Large intestine (tissue), 12 donors: ENCODE measurements at places on chromosomes 2 and 18. TPM values are rescaled to one million over a fixed set of nuclear protein-coding genes. Genes with fewer than 3 reads are reported as not detected.

DNA sequence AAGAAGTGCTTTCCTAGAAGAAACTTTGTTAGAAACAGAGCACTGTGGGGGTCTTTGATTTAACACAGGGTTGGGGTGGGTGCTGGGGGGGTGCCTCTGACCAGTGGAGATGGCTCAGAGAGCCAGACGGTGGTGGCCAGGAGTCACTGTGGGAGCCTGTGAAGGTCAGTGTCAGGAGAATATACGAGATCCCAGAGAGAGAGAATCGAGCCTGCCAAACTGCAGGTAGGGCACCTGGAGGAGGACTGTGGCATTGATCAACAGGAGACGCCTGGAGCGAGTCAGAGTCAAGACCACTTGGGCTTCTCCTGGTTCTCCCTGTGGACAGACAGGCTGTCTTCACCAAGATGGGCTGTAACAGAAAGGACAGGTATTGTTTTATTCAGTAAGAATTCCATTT lies 136.5 kb upstream of the TWIST2 start:
- no peak for DNase-seq

DNA sequence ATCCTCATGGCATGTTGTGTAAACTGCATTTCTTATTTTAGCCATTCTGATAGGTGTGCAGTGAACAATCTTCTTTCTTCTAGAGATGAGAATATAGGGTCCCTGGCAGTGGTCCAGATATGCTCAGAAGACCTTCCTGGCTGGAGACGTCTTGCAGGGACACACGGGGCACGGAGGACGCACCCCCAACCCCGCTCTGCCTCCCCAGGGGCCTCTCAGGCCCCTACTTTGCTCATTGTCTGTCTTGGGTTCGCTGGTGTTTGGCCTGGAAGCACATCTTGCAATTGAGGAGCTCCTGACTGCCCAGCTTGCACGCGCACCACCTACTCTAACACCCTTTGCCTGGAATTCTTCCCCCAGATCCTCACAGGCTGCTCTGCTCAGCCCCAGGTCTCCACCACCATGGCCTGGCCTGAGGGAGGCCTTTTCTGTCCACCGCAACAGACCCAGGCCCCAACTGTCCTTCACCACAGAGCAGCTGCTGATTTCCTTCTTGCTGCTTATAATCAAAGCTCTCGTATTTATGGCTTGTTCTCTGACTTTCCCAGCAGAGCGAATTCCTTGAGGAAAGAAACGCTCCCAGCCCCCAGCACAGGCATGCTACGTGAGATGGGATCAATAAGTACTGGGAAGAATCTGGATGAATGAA lies 295.9 kb upstream of the HDAC4 start:
- no peak for DNase-seq

GRCh38 chr2:187614756-187615155 lies 60.5 kb upstream of the TFPI start:
- DNase-seq, result no peak

- no peak for DNase-seq
These were observed 5.0 kb downstream of the RBKS start for GRCh38 chr2:27885234-27885633.

GRCh38 chr2:24745825-24746224 lies 47.4 kb downstream of the PTRHD1 start:
- no peak for DNase-seq

DNA sequence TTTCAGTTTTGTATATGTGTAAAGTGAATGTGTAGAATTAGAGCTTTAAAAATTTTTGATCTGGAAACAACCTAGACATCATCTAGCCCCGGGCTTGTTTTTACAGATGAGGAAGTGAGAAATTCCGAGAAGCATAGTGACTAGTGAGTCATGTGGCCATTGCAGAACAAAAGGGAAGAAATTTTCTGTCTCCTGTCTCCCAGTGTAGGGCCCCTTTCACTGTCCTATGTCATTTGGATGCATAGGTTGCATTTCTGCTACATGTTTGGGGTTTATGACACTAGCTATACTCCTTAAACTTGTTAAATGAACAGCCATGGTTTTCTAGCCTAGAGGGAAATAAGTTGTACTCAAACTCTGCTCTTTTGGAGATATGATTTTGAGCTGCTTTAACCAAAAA lies 84.6 kb downstream of the PLCL1 start:
- DNase-seq, result no peak

Gene CCNT2
- 46.9 TPM for polyA plus RNA-seq
